Umbilical cord (tissue), 2 donors: ENCODE measurements at places on chromosomes 2 and 18.
A peak's percentile ranks its signal among the peaks of the same experiment; 100 is the strongest.

- no peak for DNase-seq
Observed at GRCh38 chr2:106059416-106060065, 134.6 kb downstream of the UXS1 start.

DNA sequence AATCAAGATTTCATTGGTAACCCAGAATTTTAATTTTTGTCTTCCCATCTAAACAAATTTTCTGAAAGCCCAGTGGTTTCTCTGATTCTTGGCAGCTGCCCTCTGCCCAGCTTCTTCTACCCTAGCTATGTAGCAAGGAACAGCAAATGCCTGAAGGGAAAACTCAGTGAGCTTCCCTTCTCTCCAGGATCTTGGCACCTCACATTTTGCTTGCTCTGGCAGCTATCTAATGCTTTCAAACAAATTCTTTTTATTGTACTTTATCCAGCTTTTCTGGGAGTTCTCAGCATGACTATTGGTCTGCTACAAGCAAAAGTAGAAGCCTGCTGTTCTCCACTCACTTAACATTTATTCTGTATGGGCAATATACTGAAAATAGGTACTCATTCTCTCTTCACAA, 18.3 kb upstream of the GFPT1 start:
- no peak for DNase-seq

GRCh38 chr2:33785201-33786106, 186.4 kb upstream of the FAM98A start:
- DNase-seq, result peak; percentile 28

DNA sequence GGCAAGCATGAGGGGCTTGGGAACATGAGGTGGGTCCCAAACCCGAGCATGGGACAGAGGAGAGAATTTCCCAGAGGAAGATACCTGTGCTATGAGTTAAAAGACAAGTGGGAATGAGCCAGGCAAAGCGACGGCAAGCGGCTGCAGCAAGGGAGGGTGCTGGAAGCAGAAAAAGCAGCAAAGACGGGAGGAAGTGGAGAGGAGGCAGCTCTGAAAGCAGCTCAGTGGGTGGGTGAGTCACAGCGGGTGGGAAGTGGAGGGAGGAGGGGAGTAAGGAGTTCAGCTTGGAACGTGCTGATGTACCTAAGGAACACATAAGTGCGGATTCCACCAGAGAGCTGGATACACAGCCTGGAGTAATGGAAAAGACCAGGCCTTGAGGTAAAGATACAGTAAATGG, 41.4 kb downstream of the THUMPD2 start:
- no peak for DNase-seq

- DNase-seq, result no peak
Observed at GRCh38 chr2:174338147-174338605, 3.4 kb downstream of the SP9 start.

DNA sequence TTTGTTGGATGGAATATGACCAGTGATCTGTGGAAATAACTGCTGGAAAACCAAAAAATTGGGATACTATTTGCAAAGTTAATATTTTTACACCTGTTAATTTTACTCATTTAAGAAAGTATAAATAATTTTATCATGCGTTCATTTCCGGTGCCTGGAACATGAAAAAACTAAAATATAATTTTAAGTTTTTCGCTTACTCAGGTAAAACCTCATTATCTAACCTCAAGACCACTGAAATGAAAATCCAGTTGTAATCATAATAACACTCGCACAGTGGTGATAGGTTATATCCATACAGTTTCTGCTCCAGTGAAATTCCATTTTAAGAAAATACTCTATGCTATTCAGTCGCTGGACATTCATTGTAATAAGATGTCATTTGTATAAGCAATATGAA, 517.9 kb downstream of the DPP10 start:
- DNase-seq, result no peak

- no peak for DNase-seq
Observed at GRCh38 chr2:208556983-208557484, 150.4 kb downstream of the PTH2R start.
